Activated CD4-positive, alpha-beta T cell treated with anti-CD3 and anti-CD28 coated beads, Interleukin-2, amount 50 U/mL, for 16 hours (primary cell): ENCODE measurements at places on chromosomes 3 and 15.

DNA sequence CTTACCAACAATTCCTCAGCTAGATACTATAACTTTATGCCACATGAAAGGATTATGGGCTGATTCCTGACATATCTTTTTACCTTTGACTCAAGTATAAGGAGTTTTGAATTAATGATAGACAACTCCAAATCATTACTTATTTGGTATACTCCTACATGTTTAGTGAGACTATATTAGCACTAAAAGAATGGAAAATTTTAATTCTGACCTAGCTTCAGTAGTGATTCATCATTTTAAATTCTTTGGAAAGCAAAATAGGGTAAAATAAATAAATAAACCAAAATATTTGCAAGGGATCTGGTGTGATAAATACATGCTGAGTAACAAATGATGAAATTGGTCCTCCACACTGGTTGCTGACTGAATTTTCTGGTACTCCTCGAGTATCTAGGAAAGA lies 42.3 kb upstream of the VGLL3 start:
- DNase-seq, result no peak

GRCh38 chr3:29440413-29441305 lies 159.8 kb downstream of the RBMS3 start:
- DNase-seq, result no peak

- no peak for DNase-seq
Measured at GRCh38 chr15:48355377-48355776, 24.1 kb downstream of the DUT start.

- no peak for DNase-seq
Measured at GRCh38 chr15:36185845-36186244, 393.6 kb upstream of the CDIN1 start.

DNA sequence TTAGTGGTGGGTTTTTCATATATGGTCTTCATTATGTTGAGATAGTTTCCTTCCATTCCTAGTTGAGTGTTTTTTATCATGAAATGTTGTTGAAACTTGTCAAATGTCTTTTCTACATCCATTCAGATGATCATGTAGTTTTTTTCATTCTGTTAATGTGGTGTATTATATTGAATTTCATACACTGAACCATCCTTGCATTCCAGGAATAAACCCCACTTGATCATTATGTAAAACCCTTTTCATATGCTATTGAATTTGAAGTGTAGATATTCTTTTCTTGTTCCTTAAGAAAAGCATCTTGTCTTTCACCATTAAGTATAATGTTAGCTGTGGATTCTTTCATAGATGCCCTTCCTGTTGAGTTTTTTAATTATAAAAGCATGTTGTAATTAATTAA lies 42.9 kb downstream of the PIAS1 start:
- DNase-seq, result no peak

- no peak for DNase-seq
Measured at GRCh38 chr3:43521941-43522340, 99.9 kb downstream of the ANO10 start.

- no peak for DNase-seq
Measured at GRCh38 chr3:141798448-141798845, 35.2 kb downstream of the GRK7 start.

DNA sequence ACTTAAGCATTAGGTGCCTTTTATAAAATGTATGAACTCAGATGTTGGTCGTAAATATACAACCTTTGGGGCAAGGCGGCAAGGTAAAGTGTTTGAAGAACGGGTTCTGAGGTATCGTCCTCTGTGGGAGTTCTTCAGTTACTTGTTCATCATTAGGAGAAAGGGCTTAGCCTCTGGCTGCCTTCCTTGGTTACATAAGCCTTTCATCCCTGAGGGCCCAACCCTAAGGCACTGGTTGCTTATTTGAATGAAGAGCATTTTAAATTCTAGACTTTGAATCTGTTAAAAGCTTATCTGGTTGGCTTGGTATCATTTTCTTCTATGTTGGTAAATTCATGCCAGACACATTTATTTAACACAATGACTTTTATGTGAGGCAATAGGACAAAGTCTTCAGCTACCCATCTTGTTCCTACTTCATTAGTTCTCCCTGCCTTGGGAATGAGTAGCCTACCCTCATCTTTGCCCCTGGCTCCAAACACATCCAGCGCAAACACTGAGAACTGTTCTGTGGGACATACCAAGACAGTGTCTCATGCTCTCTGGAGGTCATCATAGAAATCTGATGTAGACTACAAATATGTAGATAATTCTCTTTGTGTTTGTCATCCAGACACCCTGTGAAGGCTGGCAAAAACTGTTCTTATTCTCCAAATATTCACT lies 12.4 kb upstream of the CCDC80 start:
- DNase-seq, result no peak

- DNase-seq, result no peak
Measured at GRCh38 chr15:85762039-85762755, 32.5 kb downstream of the KLHL25 start.

DNA sequence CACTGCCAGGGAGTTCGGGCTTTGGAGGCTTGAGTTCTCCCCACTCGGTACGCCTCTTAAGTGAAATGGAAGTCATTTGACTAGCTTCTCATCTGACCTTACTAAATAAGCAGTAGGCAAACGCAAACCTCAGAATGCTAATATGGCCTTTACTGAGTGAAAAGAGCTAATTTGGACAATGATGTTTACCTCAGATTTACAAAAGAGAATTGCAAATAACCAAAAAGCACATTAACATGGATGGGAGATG lies 1.6 kb upstream of the RNU6-1 start:
- no peak for DNase-seq

- peak; percentile 57 for DNase-seq
Measured at GRCh38 chr3:125214738-125215137, 2.2 kb upstream of the SLC12A8 start.

DNA sequence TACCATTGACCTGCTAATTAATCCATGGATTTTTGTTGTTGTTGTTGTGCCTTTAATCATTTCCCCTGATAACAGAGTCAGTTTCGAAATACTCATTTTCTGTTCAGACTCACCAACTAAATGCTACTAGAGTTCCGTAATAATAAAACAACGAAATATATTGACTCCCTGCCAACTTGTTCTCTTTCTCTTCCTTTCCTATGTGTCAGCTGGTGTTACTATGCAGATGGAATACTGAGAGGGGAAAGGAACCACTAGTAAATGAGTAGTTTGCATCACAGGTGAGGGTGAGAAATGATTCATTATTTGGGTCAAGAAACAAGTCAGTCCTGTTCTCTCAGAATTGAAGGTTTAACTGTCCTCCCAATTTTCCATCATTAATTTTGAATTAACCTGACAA lies 1027.3 kb downstream of the TUSC7 start:
- no peak for DNase-seq

GRCh38 chr3:186109897-186110803 lies 1.3 kb upstream of the ETV5 start:
- no peak for DNase-seq

DNA sequence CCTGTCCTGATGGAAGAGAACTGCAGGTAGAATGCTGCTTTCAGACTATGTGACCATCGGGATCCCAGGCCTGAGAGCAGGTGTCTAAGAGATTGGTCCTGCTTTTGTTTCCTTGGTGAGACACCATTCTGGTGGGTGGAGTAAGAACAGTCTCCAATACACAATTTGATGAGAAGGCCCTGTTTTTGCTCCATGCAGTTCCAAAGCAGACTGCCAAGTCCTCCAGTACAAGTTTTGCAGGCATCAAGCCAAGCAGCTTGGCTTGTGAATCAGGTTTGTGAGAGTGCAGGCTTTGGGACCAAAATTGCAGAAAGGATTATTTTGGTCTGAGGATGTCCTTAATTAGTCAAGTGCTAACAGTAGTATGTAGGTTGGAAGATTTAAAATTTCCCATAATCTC lies 381.6 kb downstream of the FOXP1 start:
- DNase-seq, result no peak

GRCh38 chr15:85541744-85542143 lies 161.3 kb downstream of the AKAP13 start:
- peak; percentile 75 for DNase-seq

GRCh38 chr3:30578479-30578878 lies 27.9 kb upstream of the TGFBR2 start:
- DNase-seq, result no peak

DNA sequence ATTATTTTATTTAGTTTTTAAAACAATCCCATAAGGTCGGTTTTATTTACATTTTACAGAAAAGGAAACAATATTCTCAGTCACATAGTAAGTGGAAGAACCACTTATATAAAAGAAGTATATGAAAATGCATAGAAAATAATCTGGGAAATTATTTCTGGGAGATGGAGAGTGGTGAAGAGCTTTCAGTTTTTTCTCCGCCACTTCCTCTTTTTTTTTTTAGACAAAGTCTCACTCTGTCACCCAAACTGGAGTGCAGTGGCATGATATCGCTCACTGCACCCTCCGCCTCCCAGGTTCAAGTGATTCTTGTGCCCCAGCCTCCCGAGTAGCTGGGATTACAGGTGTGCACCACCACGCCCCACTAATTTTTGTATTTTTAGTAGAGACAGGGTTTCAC lies 21.2 kb downstream of the RAD51 start:
- DNase-seq, result no peak
